H9 (cell line): ENCODE measurements at places on chromosomes 6 and 20. TPM values are rescaled to one million over a fixed set of nuclear protein-coding genes. Genes with fewer than 3 reads are reported as not detected.

- no peaks in the 10 kb centered on the region for H3K4me1 ChIP-seq
- H3K27ac ChIP-seq = no peak overlapping the region
- no peak for DNase-seq
- no peak overlapping the region for H3K4me3 ChIP-seq
- no peaks in the 10 kb centered on the region for H3K36me3 ChIP-seq
These were observed 90.9 kb upstream of the INSM1 start for GRCh38 chr20:20276811-20277530.

DNA sequence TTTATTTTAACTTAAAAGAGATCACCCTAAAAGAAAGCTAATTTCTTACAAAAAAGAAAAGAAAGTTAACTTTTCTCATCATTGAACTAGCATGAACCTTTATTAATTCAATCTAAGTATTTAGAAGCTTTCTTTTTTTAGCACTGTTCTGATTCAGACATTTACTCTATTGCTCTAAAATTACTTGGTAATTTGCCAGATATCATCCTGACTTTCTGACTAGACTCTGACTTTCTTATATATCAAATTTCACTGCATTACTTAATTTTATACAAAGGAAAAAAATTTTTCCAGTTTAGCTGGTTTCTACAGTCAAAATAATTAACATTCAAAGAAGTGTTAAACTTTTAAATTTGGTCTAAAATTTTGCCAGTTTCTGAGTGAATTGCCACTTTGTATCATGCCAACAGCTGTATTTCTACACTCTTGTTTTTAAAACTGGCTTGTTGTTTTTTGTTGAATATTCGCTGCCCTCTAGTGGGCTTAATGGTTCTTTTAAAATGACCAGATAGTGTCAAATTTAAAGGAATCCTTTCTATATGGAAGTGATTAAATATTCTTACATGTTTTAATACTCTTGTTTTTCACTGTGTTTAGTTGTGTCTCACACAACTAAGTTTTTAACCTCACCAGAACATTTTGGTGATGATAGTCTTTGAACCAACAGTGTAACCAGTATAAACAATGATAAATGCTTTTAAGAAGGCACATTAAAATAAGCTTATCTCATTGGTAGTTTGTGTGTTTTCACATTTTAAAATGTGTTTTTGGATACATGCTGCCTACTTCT is 102.0 kb downstream of the POPDC3 start:
- H3K4me3 ChIP-seq = no peak overlapping the region
- H3K4me1 ChIP-seq = no peaks in the 10 kb centered on the region

- no peaks in the 10 kb centered on the region for H3K4me1 ChIP-seq
- H3K4me3 ChIP-seq = no peak overlapping the region
- no peak for DNase-seq
- no peaks in the 10 kb centered on the region for H3K36me3 ChIP-seq
- no peaks in the 10 kb centered on the region; the same call in 1 of the 2 replicates for H3K27me3 ChIP-seq
- no peak overlapping the region for H3K27ac ChIP-seq
These were observed 65.7 kb upstream of the DUSP22 start for GRCh38 chr6:226516-227073.

- H3K4me3 ChIP-seq = no peak overlapping the region
- H3K4me1 ChIP-seq = no peaks in the 10 kb centered on the region
- no peak for DNase-seq
- H3K27me3 ChIP-seq = no peaks in the 10 kb centered on the region
- no peaks in the 10 kb centered on the region for H3K36me3 ChIP-seq
- no peak overlapping the region for H3K27ac ChIP-seq
These were observed 130.2 kb upstream of the SSTR4 start for GRCh38 chr20:22904905-22905304.

GRCh38 chr6:104711371-104711770 is 148.3 kb downstream of the HACE1 start:
- no peaks in the 10 kb centered on the region for H3K4me1 ChIP-seq
- H3K4me3 ChIP-seq = no peak overlapping the region

GRCh38 chr6:108838101-108838717 is 10.0 kb upstream of the ARMC2 start:
- DNase-seq = peak; percentile 95
- H3K27ac ChIP-seq = no peak overlapping the region
- peak overlapping the region; percentile 68 for H3K4me3 ChIP-seq

- no peaks in the 10 kb centered on the region for H3K27me3 ChIP-seq
- DNase-seq = no peak
- H3K27ac ChIP-seq = no peak overlapping the region
- no peak overlapping the region for H3K4me3 ChIP-seq
- H3K4me1 ChIP-seq = no peaks in the 10 kb centered on the region
- no peaks in the 10 kb centered on the region for H3K36me3 ChIP-seq
These were observed 16.9 kb upstream of the MLIP start for GRCh38 chr6:54094293-54094692.

- no peak overlapping the region for H3K4me3 ChIP-seq
- no peaks in the 10 kb centered on the region for H3K4me1 ChIP-seq
- H3K27ac ChIP-seq = no peak overlapping the region
- H3K36me3 ChIP-seq = no peaks in the 10 kb centered on the region
- no peaks in the 10 kb centered on the region for H3K27me3 ChIP-seq
These were observed 35.3 kb downstream of the NOL4L start for GRCh38 chr20:32549842-32550241.

- peaks cover 19% of the 10 kb centered on the region for H3K27me3 ChIP-seq
- no peak overlapping the region for H3K27ac ChIP-seq
These were observed 7.2 kb upstream of the MDGA1 start for GRCh38 chr6:37704923-37705238.

The NFKBIE gene
- 9.7 and 12.1 TPM in 2 replicates for total RNA-seq

The BCAS1 gene
- total RNA-seq = 0.15 and 0.37 TPM in 2 replicates

The RNF217 gene
- 9.6 and 10.2 TPM in 2 replicates for total RNA-seq

The SIRPD gene
- not detected in 2 replicates for total RNA-seq

The TMEM217 gene
- total RNA-seq = 1.1 and 1.4 TPM in 2 replicates

The SIGLEC1 gene
- total RNA-seq = not detected in 2 replicates
